ENCODE measurements at places on chromosomes 12 and 14.

DNA sequence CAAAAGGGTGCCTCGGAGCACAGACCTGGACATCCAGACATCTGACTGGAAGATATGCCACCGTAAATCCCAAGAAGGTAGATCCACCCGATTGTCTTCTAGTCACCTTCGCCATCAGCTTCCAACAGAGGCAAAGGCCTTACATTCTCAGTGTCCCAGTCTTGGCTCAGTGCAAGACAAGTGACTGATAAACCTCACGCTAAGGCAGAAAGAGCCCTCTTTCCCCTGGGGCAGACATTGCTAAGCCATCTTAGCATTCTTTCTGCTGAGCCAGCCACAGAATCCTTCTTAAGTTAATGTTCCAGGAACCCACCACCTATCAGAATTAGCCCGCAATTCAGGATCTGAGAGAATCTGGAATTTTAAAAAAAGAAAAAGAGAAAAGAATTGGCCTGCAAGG is 4.3 kb upstream of the PLEKHG6 start:
- DNase-seq: no peak

DNA sequence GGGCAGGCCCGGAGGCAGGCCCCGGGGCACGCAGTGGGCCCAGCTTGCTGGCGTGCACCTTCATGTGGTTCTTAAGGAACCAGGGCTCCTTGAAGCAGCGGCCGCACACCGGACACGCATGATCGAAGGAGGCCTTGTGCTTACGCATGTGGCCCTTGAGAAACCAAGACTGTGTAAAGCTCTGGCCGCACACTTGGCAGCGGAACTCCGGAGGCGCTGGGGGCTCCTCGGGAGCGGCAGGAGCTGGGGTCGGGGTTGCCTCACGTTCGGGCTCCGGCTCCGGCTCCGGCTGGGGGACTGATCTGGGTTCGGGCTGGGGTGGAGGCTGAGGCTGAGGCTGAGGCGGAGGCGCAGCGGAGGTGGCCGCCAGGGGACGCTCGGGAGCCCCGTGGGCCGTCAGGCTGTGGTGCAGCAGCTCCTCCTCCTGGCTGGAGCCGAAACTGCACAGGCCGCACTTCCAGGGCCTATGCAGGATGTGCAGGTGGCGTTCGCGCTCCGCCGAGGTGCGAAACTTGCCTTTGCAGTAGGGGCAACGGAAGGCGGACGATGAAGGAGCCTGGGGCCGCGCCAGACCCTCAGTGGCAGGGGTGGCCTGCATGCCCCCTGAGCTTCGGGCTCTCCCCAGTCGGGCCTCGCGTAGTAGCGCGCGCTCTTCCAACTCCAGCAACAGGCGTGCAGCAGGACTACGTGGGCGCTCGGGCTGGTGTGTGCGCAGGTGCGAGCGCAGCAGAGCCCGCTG is 6.0 kb downstream of the ZNF219 start:
- DNase-seq: no peak

DNA sequence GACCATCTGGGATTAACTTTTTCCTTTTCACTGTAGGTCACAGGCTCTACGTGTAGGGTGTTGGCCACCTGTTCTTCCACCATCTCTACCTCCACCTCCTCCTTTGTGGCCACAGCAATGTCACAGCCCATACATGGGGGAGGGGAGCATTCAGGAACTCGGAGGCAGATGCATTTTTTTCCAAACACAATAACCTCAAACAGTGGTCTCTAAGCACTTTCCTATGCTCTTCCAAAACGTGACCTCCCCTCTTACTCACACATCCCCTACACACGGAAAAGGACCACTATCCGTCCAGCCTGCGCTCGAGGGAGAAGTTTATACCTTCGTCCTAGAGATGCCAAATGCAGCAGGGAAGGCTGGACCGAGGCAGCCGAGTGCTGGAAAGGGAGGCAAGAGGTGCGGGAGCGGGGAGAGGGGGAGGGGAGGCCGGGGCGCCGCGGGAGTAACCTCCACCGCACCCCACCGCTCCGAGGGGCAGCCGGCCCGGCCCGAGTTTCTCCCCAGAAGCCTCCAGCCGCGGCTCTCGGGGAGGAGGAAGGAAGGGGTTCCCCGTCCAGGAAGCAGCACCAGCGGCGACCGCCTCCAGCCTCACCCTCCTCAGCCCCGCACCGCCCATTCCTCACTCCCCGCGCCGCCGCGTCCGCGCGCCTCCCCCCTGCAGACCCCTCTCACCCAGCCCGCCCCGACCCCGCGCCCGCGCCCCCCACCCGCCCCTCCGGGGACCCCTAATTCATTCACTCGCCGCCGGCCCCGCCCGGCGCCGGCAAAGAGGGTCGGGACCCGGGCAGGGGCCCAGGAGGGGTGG is 594 bp downstream of the KRAS start:
- no peak for DNase-seq

- no peak for DNase-seq
Measured at GRCh38 chr12:77957062-77957461, 126.4 kb downstream of the NAV3 start.

DNA sequence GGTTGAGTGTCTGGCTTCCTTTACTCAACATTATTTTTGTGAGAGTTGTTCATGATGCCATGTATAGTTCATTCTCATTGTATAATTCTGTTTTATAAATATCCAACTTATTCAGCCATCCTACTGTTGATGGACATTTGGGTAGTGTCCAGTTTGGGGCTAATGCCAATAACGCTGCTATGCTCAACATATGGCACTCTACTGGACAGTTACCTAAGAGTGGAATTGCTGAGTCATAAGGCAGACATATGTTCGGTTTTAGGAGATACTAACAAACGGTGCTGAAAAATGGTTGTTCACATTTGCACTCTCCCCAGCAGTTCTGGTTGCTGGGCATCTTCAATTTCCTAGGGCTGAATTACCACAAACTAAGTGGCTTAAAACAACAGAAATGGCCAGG is 28.7 kb upstream of the P2RX4 start:
- no peak for DNase-seq

GRCh38 chr14:70906793-70907175 is 475 bp upstream of the PCNX1 start:
- no peak for DNase-seq

GRCh38 chr14:56138928-56139327 is 20.7 kb downstream of the PELI2 start:
- DNase-seq: no peak
